ENCODE measurements at places on chromosomes 2 and 18.

- no peak for DNase-seq
These were observed 53.3 kb downstream of the DTNB start for GRCh38 chr2:25620077-25620476.

GRCh38 chr2:218263817-218264641 lies 3.2 kb downstream of the GPBAR1 start:
- no peak for DNase-seq

- DNase-seq = peak; percentile 74
These were observed 81.5 kb downstream of the NRP2 start for GRCh38 chr2:205763708-205764211.

GRCh38 chr2:116810071-116810470 lies 1004.4 kb upstream of the DDX18 start:
- peak; percentile 38 for DNase-seq

DNA sequence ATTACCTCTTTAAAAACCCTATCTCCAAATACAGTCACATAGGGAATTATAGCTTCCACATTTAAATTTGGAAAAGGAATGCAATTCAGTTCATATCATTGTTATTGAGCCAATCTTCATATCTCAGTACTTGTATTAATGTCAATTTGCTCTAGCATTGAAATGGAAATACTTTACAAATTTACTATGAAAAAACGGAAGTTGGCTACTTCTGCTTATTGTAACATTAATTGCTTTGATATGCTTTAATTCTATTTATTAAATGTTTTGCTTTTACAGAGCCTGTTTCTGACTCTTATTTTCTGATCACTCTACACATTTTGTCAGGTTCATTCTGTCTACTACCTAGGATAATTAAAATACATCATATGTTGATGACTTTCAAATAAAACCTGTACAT lies 412.6 kb downstream of the KCNJ3 start:
- DNase-seq = no peak

DNA sequence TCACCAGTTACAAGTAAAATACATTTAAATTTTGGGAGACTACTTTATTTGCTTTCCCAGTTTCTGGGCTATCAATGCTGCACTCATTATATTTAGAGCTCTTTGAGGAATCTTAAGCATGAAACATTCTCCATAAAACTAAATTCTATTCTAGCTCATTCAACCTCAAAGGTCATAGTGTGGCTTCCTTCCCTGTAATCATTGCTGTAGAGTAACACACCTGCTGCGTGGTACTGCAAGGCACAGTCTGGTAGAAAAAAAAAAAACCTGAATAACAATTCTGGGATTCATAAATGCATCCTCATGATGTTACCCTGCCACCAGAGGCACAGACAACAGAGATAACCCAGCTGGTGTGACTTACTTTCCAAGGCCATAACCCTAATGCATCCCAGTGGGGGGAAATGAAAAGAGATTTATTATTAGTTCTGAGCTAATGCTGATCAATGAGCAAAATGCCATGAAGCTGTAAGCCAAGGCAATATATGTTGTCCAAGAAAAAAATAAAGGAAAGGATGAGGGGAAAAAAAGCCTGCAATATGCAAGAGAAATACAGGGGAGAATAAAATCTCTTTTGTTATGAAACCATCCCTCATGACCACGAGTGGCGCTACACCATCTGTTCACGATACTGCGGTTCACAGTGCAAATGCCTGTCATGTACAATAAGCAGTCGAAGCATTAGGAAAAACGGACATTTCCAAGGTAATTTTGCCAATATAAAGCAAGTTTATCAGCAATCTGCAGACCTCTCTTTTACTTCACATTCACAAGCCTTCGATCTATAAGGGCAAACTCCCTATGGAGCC lies 1481.6 kb upstream of the PIK3C3 start:
- no peak for DNase-seq

DNA sequence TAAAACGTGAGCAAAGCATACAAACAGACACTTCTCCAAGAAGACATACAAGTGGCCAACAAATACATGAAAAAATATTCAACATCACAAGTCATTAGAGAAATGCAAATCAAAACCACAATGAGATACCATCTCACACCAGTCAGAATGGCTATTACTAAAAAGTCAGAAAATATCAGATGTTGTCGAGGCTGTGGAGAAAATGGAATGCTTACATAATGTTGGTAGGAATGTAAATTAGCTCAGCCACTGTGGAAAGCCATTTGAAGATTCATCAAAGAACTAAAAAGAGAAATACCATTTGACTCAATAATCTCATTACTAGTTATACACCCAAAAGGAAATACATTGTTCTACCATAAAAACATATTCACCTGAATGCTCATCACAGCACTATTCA lies 825.7 kb downstream of the SUCLG1 start:
- DNase-seq = no peak

GRCh38 chr2:31384351-31384750 lies 30.2 kb downstream of the XDH start:
- no peak for DNase-seq

GRCh38 chr2:84980263-84980983 lies 9.5 kb downstream of the KCMF1 start:
- no peak for DNase-seq

GRCh38 chr18:65788373-65788772 lies 37.6 kb downstream of the CDH7 start:
- peak; percentile 21 for DNase-seq

DNA sequence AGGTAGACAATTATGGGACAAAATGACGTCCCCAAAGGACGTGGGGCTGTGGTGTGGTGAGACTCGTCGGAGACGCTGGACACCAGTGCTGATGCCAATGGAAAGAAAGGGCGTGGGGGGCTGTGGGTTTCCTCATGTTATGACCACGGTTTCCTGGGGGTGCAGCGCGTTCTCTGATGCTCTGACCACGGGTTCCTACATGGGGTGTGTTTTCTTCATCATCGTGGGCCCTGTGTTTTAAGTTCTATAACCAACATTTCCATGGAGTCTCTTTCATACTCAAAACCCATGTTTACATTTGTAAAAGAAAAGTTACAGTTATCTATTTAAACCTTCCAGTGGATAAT lies 141.6 kb downstream of the RTP5 start:
- DNase-seq = no peak

DNA sequence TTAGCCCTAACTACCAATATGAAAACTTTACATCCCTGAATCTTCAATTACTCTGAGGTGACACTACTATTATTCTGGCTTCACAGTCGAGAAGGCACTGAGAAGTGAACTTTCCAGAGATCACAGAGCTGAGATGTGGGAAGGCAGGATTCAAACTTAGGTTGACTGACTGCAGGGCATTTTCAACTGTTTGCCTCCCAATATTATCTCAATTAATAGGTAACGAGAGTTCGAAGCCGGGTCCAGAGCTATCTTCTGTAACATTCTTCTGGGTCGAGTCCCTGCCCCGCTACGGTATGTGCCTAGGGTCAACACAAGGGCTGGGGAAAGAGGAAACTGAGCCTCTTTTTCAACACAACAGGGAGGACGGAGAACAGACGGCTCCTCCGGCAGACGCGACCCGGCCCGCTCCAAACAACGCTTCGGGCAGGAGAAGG lies 740 bp downstream of the CHMP3 start:
- DNase-seq = no peak

DNA sequence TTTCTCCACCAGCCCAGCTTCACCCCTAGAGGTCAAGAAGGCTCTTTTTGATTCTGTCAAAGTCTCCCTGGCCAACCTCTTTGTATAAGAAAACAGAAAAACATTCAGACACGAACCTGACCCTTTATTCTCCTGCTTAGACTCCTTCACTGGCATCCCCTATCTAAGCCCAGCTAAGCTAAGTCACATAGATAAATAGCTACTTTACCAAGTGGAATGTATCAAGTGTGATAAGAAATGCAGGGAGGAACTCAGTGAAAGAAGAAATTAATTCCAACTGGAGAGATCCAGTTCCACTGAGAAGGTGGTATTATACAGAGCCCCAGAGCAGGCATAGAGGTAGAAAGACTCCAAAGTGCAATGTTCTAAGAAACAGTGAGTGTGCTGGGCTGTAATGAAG lies 489.5 kb downstream of the TNS1 start:
- DNase-seq = no peak

- DNase-seq = peak; percentile 59
These were observed 874 bp downstream of the CLIP4 start for GRCh38 chr2:29115797-29116781.

DNA sequence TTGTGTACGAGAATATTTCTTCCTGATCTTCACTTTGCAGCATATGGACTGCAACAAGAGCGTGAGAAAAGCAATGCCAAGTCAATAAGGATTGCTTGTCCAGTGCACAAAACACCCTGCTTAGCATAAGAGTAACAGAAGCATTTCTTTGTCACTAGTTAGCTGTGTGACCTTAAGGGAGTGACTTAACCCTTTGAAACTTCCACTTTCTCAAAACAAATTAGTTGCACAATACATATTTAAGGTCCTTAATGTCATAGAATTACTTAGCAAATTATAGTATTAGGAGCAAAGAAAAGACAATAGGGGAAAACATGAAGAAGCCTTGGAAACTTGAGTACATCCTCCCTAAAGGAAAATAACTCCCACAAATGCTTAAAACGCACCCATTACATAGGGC lies 230.1 kb downstream of the RNF152 start:
- DNase-seq = no peak

DNA sequence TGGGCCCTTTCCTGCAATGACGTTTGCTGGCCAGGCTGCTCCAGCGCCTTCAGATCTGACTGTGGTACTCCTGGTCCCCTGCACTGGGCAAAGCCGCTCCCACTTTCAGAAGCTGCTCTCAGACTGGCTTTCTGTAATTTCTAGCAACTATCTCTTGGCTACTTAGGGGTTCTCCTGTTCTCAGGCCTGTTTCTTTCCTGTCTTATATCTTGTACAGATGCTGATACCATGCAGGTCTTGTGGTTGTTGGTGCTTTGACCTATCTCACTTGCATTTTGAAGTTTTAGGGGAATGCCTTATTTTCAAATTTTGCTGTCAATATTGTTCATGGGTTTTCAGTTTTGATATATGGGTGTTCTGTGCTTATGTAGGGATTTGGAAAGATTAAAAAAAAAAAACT lies 145.8 kb downstream of the CLIP4 start:
- no peak for DNase-seq

DNA sequence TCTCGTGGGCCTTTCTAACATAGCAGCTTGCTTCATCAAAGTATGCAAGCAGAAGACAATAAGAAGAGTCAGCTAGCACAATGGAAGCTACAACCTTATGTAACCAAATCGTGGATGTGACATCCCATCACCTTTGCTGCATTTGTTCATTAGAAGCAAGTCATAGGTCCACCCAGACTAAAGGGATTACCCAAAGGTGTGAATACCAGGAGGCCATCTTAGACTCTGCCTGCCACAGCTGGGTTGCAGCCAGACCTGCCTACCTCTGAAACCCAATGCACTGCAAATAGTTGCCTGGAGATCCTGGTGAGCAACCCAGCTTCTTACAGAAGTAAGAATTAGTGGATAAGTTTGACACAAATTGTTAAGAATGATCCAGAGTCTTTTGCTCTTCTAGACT lies 10.6 kb downstream of the SLC1A4 start:
- DNase-seq = no peak

GRCh38 chr18:79965119-79965902 lies 868 bp downstream of the HSBP1L1 start:
- peak; percentile 82 for DNase-seq

- DNase-seq = no peak
These were observed 281.3 kb downstream of the TDRD15 start for GRCh38 chr2:21404827-21405625.

GRCh38 chr2:214104967-214105366 lies 305.9 kb upstream of the VWC2L start:
- DNase-seq = no peak

DNA sequence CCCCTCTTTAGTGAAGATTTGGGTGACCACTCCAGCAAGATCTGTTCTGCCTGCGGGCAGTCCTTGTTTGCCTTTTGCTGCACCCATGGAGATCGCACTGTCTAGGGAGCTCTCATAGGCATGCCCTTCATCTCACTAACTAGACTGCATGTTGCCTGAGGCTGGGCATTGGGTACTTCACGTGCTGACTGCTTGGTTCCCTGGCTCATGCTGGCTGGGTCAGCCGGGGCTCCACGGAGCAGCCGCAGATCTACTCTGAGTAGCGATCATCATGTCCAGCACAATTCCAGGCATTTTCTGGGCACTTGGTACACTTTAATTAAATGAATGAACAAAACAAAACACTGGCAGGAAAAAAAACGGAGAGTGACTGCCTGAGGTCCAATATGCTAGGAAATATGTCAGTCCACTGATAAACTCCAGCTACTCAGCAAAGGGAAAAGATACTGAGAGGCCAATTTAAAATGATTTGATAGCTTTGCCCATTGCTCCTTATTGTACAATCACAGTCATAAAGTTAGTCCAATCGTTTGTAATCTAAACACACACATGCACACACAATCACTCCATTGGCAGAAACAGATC lies 220.3 kb downstream of the C1D start:
- no peak for DNase-seq

DNA sequence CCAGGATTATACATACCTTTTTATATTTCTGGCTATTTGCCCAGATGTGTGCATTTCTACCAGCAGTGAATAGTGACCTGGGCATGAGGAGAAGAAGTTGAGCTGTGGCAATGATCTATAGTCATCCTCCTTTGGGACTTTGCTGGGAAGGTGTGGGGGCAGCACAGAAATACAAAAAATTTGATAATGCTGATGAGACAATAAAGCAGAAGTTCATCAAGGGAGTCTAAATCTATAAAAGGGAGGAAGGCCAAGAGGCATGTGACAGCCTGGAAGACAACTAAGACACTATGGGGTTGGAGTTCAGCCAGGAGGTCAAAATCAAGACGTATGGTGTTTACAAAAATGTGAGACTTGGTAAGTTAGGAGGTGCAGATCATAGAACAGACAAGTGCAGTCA lies 52.2 kb downstream of the FSHR start:
- no peak for DNase-seq

DNA sequence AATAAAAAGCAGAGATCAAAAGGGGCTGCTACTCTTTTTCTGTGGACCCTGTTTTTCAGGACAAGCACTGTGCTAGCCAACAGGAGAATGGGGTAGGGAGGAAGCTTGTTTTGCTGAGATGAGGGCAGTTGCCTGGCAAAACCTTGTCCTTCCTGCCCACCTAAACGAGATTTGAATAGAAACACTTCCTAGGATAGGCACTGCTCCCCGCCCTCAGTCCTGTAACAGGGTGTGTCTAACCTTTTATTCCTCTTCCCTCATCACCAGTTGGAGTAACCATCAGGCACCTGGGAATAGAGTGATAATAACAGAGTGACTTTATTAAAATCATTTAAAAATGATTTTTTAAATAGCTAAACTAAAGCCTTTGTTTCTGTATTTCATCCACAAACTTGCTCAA lies 368.8 kb downstream of the LNPK start:
- peak; percentile 29 for DNase-seq

DNA sequence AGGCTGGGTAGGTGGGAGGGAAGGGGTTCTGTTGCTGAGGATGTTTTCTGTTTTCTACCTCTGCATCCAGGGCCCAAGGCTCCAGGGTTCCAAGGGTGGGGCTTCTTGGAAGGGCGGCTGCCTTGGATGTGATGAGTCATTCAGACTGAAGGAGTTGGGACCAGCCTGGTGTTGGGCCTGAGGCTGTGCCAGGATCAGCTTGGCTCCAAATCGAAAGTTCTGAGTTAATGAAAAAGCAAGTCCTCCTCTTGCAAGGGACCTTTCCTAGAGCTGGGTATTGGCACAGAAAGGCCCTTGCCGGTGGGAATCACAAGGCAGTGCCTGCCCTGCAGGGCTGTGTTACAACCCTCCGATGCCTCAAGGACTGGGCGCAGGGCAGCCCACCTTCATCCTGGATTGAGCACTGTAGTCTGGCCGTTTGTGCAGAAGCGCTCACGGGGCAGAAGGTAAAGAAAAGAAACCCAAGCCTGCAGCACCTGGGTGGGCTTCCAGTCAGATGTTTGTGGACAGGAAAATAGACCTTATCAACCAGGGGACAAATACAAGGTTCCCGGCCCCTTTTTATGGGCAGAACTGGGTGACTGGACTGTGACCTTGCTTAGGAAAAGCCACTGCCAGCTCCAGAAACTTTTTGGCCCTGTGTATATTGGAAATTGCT lies 52.5 kb upstream of the MCFD2 start:
- DNase-seq = peak; percentile 84

Measured in colonic mucosa (tissue), 4 donors.